Urinary bladder (tissue), 4 donors: ENCODE measurements at places on chromosomes 1 and 21.

GRCh38 chr1:67088440-67088839 lies 34.5 kb upstream of the SLC35D1 start:
- DNase-seq, result no peak

DNA sequence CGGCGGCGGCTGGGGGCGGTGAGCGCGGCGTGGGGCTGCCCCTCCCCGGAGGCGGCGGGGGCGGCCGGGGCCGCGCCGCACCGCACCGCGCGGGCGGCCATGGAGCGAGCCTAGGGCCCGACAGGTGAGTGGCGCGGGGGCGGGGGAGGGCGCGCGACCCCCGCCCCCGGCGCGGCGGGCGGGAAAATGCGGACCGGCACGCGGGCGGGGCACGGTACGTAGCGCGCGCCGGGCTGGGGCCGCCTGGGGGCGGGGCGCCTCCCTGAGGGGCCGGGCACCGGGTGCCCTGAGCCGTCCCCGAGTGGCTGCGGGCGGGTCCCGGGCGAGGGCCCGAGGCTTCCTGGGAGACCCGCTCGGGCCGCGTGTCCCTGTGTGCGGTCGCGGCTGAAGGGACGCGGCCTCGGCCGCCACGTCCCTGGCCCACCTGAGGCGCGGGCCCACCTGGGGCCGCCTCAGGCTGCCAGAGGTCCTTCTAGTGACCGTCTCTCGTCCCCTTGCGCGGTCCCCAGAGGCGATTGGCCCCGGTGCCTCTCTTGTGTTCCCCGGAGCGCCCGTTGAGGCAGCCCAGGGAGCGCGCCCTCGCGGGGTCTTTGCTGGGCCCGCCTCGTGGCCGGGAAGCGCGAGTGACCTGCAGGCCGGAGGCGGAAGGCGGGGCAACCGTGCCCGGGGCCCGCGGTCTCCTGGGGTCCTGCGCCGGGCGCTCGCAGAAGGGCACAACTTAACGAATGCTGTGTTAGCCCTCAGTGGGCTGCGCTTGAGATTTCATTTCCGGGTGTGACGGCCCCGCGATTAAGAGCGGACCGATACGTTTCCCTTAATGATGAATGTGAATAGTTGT lies 500 bp downstream of the FAM20B start:
- DNase-seq, result no peak

GRCh38 chr1:237031480-237031879 lies 10.5 kb upstream of the RYR2 start:
- no peak for DNase-seq

GRCh38 chr21:46117586-46118315 lies 19.8 kb downstream of the COL6A2 start:
- DNase-seq, result no peak

GRCh38 chr1:111769517-111770146 lies 13.9 kb downstream of the DDX20 start:
- DNase-seq, result no peak

- no peak for DNase-seq
These were observed 7.3 kb upstream of the LGR6 start for GRCh38 chr1:202186327-202186726.
